SJSA1 (cell line): ENCODE measurements at places on chromosomes 12 and 14.

DNA sequence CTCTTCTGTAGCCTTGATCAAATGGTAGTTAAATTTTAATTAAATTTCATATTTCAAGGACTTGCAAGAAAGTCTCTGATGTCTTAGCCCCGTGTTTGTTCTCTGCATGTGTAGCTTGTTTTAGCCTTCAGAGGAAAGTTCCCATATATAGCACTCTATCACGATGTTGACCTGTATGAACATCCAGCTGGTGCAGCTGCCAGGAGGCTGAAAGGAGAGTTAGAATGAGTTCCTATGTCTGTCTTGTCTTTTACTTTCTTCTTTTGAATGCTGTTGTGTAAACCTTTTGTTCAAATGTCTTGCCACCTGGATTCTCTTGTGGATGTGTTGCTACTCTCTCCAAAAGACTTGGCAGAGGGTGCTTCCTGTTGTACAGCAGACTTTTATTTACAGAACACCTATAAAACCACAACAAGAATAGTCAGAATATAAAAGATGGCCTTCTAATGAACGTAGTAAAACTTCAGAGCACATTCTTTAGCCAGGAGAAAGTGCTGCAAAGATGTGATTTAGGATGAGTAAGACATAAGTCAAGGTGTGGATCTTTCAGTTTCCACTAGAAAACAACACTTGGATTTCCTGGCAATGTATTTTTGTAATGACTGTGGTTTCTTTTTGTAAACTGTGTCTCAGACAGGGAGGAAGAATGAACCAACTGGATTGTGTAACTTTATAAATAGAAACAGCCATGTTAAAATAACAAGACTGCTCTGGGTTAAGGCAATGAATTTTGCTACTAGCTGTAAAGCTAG lies 17.2 kb downstream of the NAV3 start:
- peak; percentile 86 for DNase-seq

GRCh38 chr14:101313268-101313667 lies 248.0 kb upstream of the DIO3 start:
- DNase-seq, result no peak

DNA sequence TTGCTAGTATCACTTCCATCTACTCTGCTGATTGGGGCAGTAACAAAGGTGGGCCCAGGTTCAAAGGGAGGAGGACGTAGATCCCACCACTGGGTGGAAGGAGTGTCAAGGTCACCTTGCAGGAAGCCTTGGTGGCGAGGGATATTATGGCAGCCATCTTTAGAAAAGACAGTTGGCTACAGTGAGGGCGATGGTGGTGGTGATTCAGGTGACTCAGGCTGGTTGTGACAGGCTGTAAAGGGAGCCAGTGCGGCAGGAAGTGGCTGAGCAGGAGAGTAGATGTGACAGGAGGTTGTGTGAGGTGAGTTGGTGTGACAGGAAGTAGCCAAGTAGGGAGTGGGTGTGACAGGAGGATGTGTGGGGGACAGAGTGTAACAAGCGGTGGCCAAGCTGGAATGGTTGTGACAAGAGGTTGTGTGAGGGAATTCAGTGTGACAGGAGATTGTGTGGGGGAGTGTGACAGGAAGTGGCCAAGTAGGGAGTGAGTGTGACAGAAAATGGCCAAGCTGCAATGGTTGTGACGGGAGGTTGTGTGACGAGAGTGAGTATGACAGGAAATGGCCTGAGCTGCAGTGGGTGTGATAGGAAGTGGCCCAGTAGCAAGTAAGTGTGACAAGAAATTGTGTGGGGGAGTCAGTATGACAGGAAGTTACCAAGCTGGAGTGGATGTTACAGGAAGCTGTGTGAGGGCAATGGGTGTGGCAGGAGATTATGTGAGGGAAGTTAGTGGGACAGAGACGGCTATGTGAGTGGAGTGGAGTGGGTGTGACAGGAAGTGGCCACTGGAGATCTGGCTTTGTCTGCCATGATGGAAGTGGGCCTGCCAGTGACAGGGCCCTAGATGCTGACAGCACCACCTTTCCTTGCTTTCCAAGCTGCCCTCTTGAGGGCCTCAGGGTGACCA lies 136.5 kb upstream of the MYL2 start:
- DNase-seq, result no peak

DNA sequence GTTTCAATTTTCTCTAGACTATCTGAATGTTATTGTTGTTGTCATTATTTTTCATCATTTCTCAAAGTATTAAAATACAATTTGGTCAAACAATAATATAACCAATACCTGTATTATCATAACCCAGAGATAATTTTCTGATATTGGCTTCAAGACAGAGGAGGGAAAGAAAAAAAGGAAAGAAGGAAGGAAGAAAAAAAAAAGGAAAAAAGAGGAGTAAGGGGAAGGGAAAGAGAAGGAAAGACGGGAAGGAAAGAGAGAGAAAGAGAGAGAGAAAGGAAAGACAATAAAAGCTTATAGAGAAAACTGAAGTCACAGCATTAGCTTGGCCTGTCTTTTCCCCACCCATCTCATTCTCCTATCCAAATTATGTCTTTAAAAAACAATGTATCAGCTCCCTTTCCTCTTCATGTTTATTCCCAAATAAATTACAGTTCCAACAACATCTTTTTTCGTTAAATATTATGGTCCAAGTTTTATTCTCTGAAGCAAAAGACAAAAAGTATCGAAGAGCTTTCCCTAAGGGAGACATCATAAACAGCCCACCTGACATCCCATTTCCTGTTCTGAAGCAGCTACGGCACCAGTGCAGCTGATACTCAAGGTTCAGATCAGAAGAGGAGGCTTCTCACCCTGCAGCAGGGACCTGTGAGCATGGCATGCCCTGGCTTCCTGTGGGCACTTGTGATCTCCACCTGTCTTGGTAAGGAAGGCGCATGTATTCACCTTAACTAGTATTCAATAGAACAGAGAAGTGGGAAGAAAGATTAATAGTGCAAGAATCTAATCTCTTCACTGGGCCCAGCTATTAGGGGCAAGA lies 308.3 kb downstream of the DAD1 start:
- DNase-seq, result no peak

GRCh38 chr12:9698681-9699080 lies 29.2 kb downstream of the CLEC2D start:
- no peak for DNase-seq

GRCh38 chr12:1443421-1444141 lies 150.8 kb downstream of the FBXL14 start:
- no peak for DNase-seq

- no peak for DNase-seq
These were observed 92.6 kb upstream of the PRKD1 start for GRCh38 chr14:30020271-30020670.

GRCh38 chr12:105548626-105549025 lies 218.1 kb downstream of the C12orf75 start:
- DNase-seq, result no peak
